Frontal cortex (tissue), 4 donors: ENCODE measurements at places on chromosomes 1 and 21. TPM values are rescaled to one million over a fixed set of nuclear protein-coding genes. Genes with fewer than 3 reads are reported as not detected.
A peak's percentile ranks its signal among the peaks of the same experiment; 100 is the strongest.

- no peak for DNase-seq
Observed at GRCh38 chr1:10537082-10537766, 62.5 kb downstream of the PEX14 start.

DNA sequence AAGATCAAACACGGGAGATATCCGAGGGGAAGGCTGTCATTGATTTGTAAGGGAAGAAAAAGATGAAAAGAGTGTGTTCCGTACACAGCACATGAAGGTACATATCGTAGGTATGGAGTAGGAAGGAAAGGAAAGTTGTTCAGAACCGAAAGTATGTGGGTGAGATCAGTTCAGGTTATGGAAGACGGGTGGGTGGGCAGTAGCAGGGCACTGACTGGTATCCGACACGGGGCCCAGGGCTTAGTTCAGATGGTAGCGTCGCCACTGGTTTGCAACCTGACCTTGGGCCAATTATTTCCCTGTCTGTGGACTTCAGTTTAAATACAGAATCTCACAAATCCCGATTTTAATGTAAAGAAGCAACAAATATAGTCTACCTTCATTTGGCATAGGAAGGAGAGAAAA, 27.8 kb upstream of the A3GALT2 start:
- peak; percentile 48 for DNase-seq

- DNase-seq: no peak
Observed at GRCh38 chr1:95561346-95561745, 327.3 kb downstream of the RWDD3 start.

GRCh38 chr1:24932284-24932683, 2.2 kb upstream of the RUNX3 start:
- peak; percentile 85 for DNase-seq

- no peak for DNase-seq
Observed at GRCh38 chr1:209807509-209807908, 1.6 kb upstream of the IRF6 start.

GRCh38 chr1:109229531-109230127, 15.9 kb downstream of the SARS1 start:
- DNase-seq: no peak

GRCh38 chr1:30912224-30912623, 3.7 kb upstream of the SDC3 start:
- no peak for DNase-seq

DNA sequence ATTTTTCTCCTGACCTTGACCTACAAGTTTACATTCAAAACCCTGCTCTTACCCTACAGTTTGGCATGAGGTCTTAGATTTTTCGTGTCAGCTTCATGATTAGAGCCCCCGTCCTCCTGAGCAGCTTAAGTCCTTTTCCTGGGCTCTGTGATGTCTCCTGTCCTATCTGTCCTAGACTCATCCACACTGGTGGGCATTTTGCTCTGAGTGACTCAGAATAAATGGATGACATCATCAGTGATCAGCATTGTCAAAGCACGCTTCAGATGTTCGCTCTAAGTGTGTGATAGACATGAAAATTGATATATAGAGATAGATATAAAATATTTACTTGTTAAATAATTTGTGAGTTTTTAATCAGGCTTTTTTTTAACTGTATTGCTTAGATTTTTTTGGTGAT, 21.8 kb downstream of the RGS13 start:
- no peak for DNase-seq

DNA sequence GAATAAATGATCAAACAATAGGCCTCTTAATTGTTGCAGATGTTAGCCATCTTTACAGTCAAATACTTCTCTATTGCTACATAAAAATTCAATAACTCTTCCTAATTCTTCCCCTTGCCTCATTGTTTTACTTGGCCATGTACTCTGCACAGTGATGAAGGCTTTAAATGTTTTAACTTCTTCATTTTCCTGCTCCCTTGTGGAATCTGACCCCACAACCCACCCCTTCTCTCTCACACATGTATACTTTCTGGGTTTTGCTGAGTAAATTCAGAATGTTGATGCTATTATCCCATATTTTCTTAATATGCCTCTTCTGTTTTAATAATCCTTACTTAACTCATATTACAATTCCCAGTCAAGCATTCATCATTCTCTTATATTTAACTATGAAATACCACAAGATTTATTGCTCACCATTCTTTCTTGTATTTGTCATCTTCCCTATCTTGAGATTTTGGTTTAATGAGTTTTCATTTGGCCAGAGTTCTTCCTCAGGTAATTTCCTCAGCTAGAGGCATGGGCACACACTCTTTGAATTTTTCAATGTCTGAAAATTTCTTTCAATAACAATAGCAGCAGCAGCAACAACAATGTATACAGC, 327.8 kb upstream of the USP24 start:
- no peak for DNase-seq

DNA sequence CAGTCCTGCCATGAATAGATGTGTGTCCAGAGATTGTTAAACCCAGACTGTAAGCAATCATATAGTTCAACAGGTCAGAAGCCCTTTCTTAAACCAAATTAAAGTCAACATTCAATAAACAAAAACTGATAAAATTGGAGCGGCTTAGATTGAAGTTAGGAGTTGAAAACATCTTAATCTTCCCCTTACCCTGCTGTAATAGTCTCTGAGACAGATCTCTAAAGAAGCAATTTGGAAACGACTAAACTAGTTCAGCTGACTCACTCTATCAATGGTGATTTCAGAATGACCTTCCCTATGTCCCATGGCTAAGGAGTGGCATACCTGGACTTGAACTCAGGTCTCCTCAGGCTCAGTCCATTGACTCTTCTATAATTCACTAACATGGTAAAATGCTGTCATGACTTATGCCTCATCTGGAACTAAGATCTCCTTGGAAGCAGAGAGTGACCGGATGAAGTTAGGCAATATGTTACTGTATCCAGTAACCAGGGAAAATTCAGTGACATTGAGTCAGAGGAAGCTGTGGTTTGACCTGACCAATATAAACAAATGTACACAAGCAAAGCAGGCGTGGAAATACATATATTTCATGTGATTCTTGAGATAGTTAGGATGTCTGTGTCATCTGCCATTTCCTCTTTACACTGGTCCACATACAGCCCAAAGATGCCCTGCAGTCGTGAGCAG, 30.1 kb downstream of the SGIP1 start:
- DNase-seq: no peak

GRCh38 chr21:21397464-21397863, 399.3 kb downstream of the NCAM2 start:
- DNase-seq: no peak

DNA sequence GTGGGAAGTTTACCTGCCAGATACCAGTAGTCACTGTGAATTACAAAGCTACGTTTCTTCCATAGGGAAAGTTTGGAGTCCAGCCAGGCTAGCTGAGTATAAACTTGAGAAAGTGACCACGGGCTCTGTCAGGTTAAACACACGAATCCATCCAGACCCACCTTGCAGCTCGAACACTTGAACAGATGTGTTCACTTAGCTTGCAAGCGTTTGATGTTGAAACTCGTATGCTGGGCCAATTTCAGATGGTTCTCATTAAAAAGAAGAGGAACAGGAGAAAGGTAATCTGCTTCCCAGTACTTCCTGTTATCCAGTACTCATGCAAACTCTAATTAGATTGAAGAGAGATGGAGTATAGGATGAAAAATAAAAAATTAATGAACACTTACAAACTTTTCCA, 636.4 kb downstream of the SMYD3 start:
- DNase-seq: no peak

DNA sequence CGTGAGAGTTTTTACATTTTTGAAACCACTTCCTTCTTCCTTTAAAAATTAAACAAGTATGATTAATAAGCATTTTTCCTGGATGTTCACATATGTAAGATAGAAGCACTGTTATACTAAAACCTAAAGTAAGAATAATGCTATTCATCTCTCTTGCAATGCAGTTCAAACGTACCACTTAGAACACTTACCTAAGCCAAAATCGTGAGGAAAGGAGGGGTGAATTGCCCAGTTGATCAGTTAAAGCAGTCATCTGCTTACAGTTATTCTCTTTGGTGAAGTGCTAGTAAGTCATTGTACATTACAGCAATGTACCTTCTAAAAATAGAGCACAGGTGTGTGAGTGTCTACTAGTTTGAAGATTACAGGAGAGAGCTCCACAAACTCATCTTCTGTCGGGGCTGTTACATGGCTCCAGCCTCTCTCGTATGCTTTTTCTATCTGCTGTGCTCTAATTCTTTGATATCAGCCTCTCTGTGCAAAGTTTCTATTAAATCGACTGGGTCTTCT, 3.4 kb downstream of the NCAM2 start:
- DNase-seq: no peak

- no peak for DNase-seq
Observed at GRCh38 chr1:44275991-44276405, 62.7 kb downstream of the DMAP1 start.

GRCh38 chr1:54125386-54126070, 27.3 kb downstream of the CDCP2 start:
- no peak for DNase-seq

GRCh38 chr1:160722726-160723125, 11.1 kb upstream of the CD48 start:
- no peak for DNase-seq

GRCh38 chr1:228906223-228906860, 171.1 kb downstream of the RHOU start:
- no peak for DNase-seq

- DNase-seq: no peak
Observed at GRCh38 chr1:74481607-74482006, 30.8 kb downstream of the LRRC53 start.

DNA sequence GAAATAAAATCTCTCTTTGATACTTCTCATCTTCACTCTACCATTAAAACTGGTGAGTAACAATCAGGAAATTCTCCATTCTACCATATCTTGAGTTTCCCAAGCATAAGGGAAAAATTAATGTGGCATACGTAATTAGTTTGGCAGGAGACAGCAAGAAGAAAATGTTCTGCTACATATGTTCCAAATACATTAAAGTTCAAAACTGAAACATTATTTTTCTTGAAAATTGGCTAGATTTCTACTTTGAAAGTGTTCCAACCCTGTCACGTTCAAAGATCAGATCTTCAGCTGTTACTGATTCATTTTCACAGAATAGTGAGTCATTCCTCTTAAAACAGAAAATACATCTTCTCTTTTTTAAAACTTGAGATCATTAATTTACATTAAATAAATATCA, 48.5 kb downstream of the PIGK start:
- no peak for DNase-seq

DNA sequence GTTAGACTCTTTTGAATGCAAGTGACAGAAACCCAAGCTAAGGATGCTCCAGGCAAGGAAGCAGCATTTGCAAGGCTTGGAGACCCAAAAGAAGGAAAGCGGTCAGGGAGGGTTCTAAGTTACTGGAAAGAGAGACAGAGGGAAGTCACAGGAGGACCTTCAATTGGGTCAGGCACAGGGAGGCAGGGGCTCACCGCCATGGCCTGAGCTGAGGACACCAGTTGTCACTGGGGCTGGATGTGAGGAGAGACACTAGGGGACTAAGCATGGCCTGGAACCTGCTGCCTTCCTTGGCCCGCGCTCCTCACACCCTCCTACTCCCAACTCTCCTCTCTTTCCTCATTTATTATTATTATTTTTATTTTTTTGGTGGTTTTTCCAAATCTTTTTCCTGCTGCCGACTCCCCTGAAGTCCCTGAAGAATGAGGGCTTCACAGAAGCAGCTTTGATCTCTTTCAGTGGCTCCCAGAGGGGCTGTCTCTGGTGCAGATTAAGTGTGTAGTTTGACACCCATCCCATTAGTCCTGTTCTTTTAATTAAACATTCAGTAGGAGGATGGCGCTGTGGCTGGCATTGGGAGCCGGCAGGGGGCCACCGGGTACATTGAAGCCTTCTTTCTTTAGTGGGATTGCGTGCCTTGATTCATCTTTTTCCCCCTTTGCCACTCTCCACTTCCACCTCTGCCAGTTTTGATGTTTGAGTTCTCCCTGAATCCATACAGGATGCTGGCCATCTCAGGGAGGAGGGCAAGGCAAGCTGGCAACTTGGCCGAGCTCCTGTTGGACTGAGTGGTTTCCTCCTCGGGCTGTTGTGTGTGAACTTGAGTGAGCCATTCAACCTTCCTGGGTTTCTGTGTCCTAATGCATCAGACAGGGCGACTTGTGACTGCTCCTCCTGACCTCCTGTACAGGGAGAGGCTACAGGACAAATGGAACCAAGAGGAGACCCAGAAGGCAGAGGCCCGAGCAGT, 59.3 kb downstream of the MDM4 start:
- DNase-seq: no peak

- no peak for DNase-seq
Observed at GRCh38 chr21:36756527-36756926, 57.6 kb downstream of the SIM2 start.

- DNase-seq: no peak
Observed at GRCh38 chr1:183163316-183163715, 22.7 kb upstream of the LAMC2 start.

GRCh38 chr1:27391511-27392095, 819 bp upstream of the GPR3 start:
- peak; percentile 52 for DNase-seq

- no peak for DNase-seq
Observed at GRCh38 chr1:15261155-15262002, 14.4 kb downstream of the FHAD1 start.

- DNase-seq: no peak
Observed at GRCh38 chr1:3194760-3195479, 125.9 kb downstream of the PRDM16 start.

DNA sequence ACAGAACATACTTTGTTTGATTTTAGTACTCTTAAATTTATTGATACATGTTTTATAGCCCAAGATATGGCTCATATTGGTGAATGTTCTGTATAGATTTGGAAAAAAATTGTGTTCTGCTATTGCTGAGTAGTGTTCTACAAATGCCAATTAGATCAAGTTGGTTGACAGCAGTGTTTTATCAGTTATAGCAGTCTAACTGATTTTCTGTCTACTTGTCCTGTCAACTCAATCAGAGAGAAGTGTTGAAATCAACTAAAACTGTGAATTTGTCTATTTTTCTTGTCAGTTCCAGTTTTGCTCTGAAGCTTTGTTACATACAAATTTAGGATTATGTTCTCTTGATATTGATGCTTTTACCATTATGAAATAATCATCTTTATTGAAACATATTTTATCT, 14.7 kb upstream of the MT1HL1 start:
- no peak for DNase-seq

- DNase-seq: no peak
Observed at GRCh38 chr1:36580524-36580923, 97.8 kb upstream of the CSF3R start.

GRCh38 chr1:107950464-107950863, 14.5 kb downstream of the VAV3 start:
- DNase-seq: no peak

DNA sequence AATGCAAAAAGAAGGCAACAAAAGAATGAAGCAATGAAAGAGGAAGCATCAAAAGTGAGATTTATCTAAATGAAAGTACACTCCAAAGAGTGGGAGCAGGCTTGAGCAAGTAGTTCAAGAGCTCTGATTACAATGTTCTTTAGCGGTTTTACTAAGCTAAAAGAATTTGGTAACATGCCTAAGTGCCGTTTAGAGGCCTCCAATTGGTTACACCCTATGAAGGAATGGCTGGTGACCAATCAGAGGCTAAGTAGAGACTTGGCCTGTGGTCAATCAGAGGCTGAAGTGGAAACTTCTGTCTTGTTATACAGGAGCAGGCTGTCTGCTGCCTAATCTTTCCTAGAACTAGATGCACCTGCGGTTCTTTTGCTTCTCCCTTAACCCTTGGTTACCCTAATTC, 59.1 kb downstream of the PTGFR start:
- no peak for DNase-seq

The OR2L5 gene
- 0.41 TPM for total RNA-seq

The C1orf74 gene
- 3.3 TPM for total RNA-seq

The TRIM67 gene
- 24.1 TPM for total RNA-seq

The CASZ1 gene
- 1.6 TPM for total RNA-seq

The ADGRL4 gene
- 1.2 TPM for total RNA-seq

The LYPLAL1 gene
- 42.4 TPM for total RNA-seq

The WLS gene
- total RNA-seq: 28.1 TPM

The MAP3K6 gene
- total RNA-seq: 0.82 TPM

The LHX8 gene
- 2.4 TPM for total RNA-seq

The FGR gene
- total RNA-seq: 0.41 TPM

The PDE9A gene
- total RNA-seq: 13.0 TPM
